Cardiac ventricle fibroblast (primary cell): ENCODE measurements at places on chromosomes 1 and 21. TPM values are rescaled to one million over a fixed set of nuclear protein-coding genes. Genes with fewer than 3 reads are reported as not detected.

RGS4 gene
- total RNA-seq = 421 TPM in 2 replicates

ARHGAP29 gene
- 40.2 and 45.8 TPM in 2 replicates for total RNA-seq

SPRR1B gene
- total RNA-seq = not detected in 2 replicates

C1orf116 gene
- total RNA-seq = not detected in 2 replicates

DNAI4 gene
- 1.8 and 3.7 TPM in 2 replicates for total RNA-seq

SLC35D1 gene
- 6.9 and 8.2 TPM in 2 replicates for total RNA-seq
